Hippocampal formation (tissue), 2 donors: ENCODE measurements at places on chromosomes 11 and 22.

- DNase-seq: no peak
Observed at GRCh38 chr11:57481915-57482781, 21.8 kb downstream of the RTN4RL2 start.

GRCh38 chr11:8310743-8311298 lies 47.1 kb upstream of the LMO1 start:
- DNase-seq: no peak

DNA sequence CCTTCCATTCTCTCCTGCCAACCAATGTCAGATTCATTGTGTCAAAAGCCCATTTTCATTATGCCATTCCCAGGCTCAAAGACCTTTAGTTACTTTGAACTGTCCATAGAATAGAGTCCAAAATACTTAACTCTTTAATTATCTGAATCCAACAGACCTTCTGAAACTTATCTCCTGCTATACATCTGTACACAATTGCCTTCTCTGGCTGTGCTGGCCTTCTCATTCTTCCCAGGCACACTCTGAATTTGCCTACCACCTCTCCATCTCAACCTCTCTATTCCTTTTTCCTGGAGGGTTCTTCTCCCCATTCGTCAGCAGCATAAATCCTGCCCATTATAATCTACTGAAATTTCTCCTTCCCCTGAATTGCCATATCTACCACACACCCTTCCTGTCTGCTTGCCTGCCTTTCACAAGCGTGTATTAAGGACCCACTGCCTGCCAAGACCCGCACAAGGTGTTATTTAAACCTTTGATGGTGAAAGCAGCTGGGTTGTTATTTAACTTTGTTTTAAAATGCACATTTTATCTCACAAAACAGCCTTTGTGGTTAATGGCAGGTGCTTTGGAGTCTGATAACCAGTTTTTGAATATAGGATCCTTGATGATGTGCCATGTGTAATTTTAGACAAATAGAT lies 125.9 kb downstream of the CCDC81 start:
- DNase-seq: no peak

GRCh38 chr11:93852242-93852641 lies 1.8 kb upstream of the VSTM5 start:
- DNase-seq: no peak

GRCh38 chr11:118896472-118896913 lies 12.8 kb downstream of the CXCR5 start:
- DNase-seq: no peak

DNA sequence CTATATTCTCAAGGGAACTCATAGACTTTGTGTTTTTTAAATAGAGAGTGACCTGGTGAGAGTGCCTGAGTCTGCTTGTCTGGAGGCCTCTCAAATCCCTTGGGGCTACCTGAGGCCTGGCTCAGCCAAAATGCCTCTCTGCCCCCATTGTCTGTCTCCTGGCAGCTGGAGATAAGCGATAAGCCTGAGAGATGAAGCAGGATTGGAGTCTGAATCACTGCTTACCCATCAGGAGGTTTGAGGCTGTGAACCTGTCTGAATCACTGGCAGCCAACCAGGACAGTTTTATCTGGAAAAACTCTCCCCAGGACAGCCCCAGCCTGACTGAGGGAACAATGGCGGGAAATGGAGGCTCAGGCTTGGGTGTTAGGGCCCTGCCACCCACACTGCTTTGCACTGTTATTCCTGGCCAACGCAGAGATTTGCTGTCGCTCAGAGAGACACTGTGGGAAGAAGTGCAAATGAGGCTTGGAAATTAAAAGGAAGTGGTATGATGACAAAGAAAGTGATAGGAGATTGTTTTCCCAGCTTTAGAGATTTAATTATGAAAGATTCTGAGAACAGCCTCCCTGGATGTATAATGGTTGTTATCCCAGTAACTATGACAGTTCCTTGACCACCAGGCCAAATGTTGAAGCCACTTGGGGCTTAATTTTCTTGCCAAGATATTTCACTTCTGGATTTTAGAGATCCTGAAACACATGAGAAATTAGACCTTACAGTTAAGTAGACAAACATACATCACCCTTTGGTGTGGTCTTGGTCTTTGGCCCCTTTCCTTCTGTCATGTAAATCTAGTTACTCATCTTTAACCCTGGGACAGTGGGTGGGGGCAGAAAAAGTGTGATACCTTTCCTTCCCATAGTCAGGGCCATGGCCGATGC lies 102.1 kb downstream of the RASSF10 start:
- no peak for DNase-seq

DNA sequence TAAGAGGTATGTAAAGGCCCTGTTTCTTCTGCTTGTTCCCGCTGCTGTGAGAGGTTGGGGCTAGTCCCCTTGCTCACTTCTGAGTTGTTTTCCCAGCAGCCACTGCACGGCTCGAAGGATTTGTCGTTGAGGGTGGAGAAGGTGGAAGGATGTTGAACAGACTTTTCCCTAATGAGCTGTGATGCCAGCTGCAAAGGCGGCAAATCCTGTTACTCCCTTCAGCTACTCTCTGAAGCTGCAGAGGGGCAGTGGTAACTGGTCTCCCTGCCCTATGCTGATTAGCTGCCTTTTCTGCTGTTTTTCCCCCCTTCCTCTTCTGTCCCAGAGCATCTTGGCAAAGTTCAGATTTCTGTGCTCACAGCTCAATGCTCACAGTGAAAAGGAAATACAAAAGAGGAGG lies 90.4 kb upstream of the SLC25A18 start:
- DNase-seq: no peak

GRCh38 chr22:26906464-26906863 lies 249.1 kb downstream of the MIAT start:
- no peak for DNase-seq

DNA sequence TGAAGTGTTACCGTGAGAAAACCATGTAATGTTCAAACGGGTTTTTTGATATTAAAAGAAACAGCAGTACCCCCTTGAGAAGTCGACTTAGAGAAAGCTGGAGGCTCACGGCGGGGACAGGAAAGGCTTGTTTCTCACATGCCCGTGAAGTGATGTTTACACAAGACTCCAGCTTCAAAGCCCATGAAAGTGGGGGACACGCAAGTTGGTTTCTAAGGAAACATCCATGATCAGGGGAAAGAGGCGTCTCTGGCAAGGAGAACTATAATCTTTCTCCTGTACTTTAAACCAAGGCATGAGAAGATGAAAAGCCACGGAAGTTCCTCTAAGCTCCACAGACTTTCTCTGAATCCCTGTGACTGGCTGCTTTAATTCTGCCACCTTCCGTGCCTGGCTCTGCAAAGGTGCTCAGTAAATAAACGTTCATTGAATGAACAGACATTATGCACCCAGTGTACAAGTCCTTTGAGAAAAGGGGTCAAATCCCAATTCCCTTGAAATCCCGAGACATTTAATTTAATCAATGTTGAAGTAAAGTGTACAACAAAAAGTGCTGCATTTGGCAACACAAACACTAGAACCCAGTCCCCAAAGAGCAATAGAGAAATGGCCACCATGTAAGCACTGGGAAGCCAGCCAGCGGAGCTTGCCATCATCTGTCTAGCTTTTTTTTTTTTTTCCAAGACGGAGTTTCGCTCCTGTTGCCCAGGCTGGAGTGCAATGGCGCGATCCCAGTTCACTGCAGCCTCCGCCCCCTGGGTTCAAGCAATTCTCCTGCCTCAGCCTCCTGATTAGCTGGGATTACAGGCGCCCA lies 58.7 kb downstream of the AHNAK start:
- no peak for DNase-seq

GRCh38 chr22:17994424-17995108 lies 29.8 kb downstream of the MICAL3 start:
- no peak for DNase-seq

- no peak for DNase-seq
Observed at GRCh38 chr11:103241574-103241973, 132.3 kb downstream of the DYNC2H1 start.

DNA sequence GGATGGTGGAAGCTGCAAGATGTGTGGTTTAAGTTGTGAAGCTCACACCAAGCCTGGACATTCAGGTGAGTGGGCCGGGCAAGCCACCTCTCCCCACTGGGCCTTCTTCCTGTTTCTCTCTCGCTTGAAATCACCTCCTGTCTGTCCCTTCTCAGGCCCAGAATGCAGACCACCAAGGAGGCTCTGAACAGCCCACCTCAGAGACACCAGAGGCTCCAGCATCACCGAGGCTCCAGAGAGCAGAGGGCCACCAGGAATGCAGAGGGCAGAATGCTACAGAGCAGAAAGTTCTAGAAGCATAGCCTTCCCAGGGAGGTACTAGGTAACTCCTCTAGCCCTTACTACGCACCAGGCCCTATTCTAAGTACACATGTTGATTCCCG lies 14.8 kb upstream of the IL2RB start:
- DNase-seq: no peak

DNA sequence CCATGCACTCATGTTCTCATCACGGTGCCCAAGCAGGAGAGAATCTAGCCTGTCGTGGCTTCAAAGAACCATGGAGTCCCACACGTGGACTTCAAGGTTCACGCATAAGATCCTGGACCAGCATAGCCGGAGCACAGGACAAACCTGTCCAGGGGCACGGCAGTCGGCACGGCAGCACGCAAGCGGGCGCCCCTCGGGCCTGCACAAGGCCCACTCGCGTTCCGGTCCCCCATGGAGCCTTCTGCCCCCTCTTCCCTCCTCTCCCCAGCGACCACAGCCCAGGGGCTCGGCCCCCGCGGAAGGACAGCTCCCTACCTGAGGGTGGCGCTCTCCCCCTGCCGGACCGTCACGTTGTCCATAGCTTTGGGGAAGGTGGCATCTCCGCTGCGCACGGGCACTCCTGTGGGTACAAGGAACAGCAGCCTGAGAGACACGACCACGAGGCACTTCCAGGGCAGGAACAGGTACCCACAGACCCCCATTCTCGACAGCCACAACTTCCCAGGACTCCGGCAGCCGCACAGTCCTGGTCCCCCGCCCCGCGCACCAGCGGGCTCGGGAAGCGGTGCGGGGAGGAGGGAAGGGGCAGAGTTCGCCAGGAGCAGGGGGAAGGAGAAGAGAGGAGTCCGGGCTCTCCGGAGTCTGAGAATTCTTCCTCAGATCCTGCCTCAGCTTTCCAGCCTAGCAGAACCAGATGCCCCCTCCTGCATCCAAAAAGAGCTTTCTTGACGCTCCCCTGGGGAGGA lies 589.5 kb downstream of the OPCML start:
- no peak for DNase-seq

DNA sequence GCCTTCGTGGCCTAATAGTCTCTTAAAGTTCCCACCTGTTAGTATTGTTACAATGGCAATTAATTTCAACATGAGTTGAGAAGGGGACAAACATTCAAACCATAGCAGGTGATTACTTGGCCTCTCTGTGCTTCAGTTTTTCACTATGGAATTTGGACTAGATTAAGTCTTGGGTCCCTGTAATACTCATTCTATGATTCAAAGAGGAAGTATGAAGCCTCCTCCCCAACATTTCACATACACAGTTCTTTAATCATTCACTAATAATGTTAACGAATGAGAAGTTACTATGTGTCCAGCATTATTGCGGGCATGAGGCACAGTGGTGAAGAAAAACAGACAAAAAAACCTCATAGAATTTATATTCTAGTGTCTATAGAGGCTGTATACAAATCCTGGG lies 19.9 kb upstream of the USP47 start:
- DNase-seq: no peak

DNA sequence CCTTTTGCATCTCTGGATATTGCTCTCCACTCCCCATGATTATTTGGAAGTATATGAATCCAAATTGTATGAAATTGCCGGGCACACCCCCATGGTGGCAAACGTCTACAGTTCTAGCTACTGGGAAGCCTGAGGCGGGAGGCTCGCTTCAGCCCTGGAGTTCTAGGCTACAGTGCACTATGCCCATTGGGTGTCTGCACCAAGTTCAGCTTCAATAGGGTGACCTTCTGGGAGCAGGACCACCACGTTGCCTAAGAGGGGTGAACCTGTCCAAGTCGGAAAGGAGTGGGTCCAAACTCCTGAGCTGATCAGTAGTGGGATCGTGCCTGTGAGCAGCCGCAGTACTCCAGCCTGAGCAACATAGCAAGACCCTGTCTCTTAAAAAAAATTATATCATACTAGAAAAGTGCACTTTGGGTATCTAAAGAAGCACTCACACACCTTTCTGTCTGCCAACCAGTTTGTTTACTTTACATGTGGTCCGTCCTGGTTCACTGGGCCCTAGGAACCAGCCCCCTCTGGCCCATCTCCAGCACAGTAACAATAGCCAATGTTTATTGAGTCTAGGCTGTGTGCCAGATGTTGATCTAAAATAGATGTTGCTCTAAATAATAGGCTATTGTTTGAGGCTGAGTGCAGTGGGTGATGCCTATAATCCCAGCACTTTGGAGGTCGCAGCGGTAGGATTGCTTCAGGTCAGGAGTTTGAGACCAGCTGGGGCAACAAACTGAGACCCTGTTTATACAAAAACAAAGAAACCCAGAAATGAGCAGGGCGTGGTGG lies 16.4 kb upstream of the KAT5 start:
- peak; percentile 40 for DNase-seq

GRCh38 chr22:37138849-37139561 lies 10.7 kb downstream of the IL2RB start:
- DNase-seq: no peak

DNA sequence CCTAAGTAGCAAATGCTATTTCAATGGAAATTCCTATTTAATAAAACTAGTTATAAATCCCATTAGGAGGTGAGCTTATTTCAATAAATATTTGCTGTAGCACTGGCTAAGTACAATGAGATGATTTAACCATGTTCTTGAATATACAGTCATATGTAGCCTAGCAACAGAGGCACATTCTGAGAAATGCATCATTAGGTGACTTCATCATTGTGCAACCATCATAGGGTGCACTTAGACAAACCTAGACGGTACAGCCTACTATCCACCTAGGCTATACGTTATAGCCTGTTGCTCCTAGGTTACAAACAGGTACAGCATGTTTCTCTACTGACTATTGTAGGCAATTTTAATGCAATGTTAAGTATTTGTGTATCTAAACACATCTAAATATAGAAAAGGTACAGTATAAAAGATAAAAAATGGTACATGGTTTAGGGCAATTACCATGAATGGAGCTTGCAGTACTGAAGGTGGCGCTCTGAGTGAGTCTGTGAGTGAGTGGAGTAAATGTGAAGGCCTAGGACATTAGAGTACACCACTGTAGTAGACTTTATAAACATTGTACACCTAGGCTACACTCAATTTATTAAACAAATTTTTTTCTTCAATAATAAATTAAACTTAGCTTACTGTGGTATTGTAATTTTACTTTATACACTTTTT lies 350.1 kb downstream of the CASP12 start:
- no peak for DNase-seq

GRCh38 chr22:43293655-43294392 lies 49.3 kb downstream of the SCUBE1 start:
- no peak for DNase-seq

GRCh38 chr22:31173386-31174145 lies 13.6 kb downstream of the RNF185 start:
- DNase-seq: no peak

GRCh38 chr11:23759489-23759888 lies 737.4 kb upstream of the LUZP2 start:
- DNase-seq: no peak

GRCh38 chr22:31155422-31155821 lies 4.6 kb upstream of the RNF185 start:
- no peak for DNase-seq

DNA sequence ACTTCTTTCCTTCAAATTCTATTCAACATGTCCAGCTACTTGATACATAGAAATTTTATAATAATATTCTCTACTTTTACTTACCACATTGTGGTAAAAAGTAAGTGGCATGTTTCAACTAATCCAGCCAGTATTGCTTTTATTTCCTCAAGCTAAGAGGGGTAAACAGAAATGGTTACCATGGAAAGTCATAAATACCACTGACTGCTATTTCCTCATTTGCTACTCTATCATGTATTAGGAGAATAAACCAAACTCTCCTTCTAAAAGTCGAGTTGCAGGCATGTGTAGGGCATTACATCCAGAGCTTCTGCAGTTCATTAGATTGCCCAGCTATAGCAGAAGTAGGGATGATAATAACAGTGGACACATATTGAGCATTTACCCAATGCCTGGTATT lies 208.4 kb downstream of the MAML2 start:
- no peak for DNase-seq
